SK-MEL-5 (cell line): ENCODE measurements at places on chromosomes 4 and X.

DNA sequence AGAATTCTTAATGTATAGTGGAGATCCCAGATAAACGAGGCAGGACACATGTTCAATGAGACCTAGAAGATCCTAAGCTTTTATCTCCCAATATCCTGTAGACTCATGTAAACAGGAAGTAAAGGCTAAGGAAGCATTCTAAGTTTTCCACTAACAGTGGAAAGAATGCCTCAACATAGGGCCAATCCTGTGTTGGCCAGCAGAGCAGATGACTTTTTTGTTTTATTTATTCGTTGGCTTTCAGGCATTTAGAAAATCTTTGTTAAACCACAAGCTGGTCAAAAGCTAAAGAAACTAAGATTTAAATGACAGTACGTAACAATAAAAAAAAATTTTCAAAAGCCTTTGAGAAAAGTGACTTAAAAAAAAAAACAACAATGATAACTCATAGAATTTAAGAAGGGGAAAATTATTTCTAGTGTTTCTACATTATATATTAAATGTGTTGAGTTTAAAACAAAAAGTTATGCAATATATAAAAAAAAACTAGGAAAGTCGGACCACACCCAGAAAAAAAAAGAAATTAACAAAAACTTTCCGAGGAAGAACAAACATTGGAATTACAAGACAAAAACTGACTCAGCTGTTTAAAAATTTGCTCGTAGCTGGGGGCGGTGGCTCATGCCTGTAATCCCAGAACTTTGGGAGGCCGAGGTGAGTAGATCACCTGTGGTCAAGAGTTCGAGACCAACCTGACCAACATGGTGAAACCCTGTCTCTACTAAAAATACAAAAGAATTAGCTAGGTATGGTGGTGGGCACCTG, 759.3 kb downstream of the FSTL5 start:
- no peak for DNase-seq

DNA sequence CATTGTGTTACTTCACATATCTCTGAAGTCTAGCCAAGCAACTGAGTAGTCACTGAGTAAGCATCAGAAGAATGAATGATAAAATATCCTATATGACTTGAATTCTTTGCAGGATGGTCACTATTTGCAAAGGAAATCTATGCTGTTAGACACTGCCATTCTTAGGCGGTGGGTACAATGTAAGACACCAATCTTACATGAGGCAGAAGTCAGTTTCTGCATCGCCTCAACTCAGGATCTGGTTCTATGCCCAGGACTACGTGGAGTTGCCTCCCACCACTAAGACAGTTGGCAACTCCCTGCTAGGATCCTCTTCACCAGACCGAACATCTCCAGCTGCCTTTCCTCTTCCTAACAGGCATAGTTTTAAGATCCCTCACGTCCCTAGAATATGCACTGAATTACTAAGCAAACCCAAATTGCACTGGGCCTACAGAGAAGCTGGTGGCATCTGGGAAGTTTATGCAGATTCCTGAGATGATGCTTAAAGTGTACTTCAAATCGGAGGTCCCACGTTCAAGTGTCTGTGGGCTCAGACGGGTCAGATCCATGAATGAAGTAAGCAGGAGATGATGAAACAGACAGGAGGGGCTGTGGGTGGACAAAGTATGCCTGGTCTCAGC, 45.6 kb downstream of the SEL1L3 start:
- no peak for DNase-seq

- DNase-seq, result no peak
Observed at GRCh38 chr4:128861856-128862518, 52.5 kb downstream of the JADE1 start.

DNA sequence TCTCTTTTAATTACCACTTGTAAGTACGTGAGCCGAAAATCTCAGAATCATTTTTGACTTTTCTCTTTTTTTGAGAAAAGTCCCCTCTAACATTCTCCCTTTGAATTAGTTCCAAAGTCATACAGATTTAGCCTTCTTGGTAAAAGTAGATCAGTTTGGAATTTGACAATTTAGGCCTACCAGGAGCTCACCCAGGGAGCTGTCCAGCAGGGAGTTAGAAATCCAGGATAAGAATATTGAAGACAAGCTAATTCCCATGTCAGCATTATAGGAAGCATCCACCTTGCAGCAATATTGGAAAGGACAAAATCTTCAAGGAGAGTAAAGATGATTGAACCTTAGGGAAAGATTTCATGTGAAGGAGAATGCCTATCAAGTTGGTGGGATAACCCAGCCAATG, 352.2 kb upstream of the CPEB2 start:
- no peak for DNase-seq

DNA sequence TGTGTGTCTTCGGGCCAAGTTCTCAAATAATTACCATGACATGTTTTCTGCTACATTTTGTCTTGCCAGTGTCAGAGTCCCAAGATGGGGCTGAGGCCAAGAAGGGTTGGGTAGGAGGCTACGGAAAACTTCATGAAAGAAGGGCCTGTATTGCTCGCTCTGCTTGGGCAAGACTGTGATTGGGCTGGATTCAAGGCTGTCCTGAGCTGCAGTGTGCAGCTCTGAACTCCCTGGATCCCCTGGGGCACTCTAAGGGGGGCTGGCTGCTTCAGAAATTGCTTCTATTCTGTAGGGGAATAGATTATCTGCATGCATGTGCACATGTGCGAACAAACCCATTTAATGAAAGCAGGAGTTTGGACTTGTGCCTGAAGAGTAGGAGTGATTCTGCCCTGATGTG, 13.6 kb downstream of the TSPAN6 start:
- peak; percentile 36 for DNase-seq

- peak; percentile 22 for DNase-seq
Observed at GRCh38 chr4:47373709-47374108, 89.8 kb downstream of the COMMD8 start.

DNA sequence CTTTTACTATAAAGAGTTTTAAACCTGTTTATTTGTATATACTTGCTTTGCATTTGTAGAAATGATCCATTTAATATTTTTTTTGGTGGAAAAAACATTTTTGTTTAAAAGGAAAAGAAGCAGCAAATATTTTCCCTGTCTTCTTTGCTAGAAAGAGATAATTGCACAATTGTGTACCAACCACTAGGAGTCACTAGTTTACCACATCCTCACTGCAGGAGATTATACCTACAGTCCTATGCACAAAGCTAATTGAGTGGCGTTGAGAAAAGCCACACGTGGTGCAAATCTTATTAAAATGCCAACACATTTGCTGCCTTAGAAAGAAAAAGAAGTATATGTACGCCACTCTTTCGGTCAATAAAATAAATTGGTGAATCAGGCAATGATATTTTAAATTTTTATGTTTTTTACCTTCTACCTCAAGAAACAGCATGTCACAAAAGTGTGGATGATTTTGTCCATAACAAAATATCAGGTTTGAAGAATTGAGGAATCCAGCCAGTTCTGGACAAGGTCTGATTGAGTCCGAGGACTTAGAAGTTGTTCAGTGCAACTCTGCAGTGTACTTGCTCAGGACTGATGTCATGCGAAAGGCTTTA, 102.9 kb downstream of the GRXCR1 start:
- DNase-seq, result peak; percentile 54

DNA sequence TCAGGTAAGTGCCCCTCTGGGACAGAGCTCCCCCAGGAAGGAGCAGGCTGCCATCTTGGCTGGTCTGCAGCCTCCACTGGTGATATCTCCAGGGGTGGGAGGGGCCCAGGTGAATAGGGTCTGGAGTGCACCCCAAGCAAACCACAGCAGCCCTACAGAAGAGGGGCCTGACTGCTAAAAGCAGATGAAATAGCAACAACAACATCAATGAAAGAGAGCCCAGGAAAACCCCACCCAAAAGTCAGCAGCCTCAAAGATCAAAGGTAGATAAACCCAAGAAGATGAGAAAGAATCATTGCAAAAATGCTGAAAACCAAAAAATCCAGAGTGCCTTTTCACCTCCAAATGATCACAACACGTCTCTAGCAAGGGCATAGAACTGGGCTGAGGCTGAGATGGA, 92.5 kb upstream of the PAGE3 start:
- DNase-seq, result no peak

DNA sequence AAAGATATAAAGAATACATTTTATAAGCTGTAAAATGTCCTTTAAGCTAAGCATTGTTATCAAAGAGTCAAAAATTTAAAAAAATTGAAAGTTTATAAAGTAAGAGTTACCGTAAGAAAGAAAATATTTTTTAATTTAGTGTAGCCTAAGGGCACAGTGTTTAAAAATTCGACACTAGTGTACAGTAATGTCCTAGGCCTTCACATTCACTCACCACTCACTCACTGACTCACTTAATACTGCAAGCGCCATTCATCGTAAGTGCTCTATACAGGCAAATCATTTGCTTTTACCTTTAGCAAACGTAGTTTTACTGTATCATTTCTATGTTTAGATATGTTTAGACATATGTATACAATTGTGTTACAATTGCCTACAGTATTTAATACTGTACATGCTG, 20.2 kb downstream of the GLRA3 start:
- DNase-seq, result no peak

DNA sequence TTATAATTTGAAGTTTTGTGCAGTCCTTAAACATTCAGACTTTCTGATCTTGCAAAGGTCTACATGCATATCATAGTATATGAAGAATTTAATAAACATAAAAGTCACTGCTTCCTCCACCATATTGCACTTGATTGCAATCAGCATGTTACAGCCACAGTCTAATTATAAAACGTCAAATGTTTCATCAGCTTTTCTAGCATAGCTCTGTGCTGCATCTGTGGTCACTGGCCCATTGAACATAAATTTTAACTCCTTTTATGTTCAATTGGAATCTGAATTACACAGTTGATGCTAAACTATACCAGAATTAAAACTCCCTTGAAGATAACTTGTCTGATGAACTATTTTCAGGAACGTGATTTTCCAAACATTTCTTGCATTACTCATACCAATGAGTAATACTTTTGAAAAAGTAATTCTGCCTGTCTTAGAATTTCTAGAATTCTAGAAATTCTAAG, 329.1 kb downstream of the GALNTL6 start:
- DNase-seq, result no peak

- no peak for DNase-seq
Observed at GRCh38 chrX:15739886-15740285, 1.8 kb downstream of the CA5B start.

DNA sequence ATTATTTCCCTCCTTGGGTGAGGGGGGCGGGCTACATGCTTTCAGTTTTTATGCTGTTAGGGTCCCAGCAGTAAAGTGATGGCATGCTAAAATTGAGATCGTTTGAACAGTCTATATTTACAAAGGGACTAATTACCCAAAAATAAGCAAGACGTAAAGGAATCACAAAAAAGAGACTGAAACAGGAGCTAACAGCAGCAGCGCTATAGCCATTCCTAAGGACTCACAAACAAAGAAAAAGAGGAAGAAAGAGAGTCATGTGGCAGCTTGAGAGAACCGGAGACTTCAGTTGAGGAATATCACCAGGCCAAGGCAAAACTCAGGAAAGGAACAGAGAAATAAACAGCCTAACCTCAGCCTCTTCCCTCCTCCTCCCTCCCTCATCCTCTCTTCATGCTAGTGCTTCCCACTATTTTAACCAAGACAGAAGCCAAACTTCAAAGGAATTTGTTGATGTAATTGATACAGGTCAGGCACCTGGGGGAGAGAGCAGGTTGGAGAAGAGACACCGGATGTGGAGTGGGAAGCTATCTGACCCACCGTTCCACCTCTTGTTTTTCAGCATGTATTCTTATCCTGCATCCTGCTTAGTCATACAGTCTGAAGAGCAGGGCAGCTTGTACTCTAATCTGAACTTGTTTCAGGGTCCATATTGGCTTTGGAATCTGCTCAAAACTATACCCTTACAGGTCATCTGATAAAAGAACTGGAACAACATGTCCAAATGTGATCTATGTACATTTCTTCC, 383.7 kb downstream of the NAF1 start:
- DNase-seq, result no peak

DNA sequence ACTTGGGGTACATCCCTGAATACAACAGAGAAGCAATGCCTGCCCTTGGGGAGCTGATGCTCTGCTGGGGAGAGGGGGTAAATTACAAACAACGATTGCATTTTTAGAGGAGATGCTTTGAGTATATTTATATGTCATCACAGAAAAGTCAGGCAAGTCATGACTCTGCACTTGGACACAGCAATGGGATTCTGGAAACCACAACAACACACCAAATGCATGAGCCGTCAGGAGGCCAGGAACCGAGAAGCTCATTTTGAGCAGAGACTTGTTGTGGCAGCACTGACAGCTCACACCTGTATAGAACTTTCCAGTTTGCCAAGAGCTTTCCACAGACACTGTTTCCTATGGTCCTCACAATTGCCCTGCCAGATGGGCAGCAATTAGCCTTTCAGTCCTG, 113.2 kb upstream of the RBPJ start:
- no peak for DNase-seq

DNA sequence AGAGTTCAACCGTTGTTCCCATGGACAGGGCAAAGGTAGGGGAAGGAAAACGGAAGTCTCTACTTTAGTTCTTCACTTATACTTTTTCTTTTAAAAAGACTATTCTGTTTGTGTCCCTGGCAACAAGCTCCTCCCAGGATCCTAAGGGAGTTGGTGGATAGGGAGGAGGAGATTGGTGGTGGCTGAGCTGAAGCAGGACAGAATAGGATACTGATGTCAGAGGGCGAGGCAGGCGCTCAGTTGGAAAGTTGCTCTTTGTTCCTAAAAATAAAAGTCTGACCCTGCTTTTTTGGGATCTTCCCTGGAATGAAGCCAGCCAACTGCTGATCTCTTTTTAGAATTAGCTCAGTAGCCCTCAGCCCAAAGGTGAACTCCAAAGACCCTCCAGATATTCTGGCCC, 104.7 kb downstream of the MGST2 start:
- DNase-seq, result no peak

DNA sequence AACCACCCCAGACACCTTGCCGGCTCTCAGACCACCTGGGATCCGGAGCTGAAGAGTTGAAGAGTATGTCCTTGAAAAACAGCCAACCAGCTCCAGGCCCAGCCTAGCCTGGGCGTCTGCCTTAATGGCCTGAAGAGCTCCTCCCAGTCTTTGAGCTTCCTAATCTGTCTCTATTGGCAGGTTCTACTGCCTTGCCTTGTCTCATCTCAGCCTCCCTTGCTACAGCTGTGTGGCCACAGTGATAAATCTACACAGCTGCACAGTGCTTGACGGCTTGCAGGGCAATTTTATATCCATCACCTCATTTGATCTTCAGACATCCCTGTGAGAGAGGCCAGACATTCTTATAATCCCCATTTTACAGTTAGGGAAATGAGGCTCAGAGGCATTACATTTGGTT, 19.9 kb downstream of the AWAT2 start:
- DNase-seq, result no peak

DNA sequence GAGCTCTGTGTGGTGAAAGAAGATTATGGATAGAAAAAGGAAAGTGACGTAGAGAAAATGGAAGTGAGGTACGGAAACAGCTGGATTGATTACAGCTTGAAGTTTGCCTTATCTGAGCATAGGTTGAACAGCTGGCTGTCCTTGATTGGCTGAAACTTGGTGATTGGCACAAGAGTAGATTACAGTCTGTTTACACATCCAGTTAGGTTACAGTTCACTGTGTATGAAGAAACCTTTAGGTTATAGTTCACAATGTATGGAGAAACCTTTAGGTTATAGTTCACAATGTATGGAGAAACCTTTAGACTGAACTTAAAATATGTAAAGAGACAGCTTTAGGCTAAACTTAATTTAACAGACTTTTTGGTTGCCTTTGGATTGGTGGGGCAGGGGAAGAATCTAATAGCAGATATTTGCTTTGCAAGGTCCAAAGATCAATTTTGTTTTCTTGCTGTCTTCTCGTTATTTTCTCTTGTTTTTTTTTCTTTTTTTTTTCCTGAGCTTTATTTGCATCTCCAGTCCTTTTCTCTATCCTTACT, 15.6 kb upstream of the ART3 start:
- DNase-seq, result peak; percentile 29

GRCh38 chr4:32061916-32062315, 1341.7 kb downstream of the PCDH7 start:
- no peak for DNase-seq

- no peak for DNase-seq
Observed at GRCh38 chrX:101037231-101037630, 14.7 kb downstream of the TRMT2B start.
